ENCODE measurements at places on chromosomes 2 and 18.
A peak's percentile ranks its signal among the peaks of the same experiment; 100 is the strongest.

DNA sequence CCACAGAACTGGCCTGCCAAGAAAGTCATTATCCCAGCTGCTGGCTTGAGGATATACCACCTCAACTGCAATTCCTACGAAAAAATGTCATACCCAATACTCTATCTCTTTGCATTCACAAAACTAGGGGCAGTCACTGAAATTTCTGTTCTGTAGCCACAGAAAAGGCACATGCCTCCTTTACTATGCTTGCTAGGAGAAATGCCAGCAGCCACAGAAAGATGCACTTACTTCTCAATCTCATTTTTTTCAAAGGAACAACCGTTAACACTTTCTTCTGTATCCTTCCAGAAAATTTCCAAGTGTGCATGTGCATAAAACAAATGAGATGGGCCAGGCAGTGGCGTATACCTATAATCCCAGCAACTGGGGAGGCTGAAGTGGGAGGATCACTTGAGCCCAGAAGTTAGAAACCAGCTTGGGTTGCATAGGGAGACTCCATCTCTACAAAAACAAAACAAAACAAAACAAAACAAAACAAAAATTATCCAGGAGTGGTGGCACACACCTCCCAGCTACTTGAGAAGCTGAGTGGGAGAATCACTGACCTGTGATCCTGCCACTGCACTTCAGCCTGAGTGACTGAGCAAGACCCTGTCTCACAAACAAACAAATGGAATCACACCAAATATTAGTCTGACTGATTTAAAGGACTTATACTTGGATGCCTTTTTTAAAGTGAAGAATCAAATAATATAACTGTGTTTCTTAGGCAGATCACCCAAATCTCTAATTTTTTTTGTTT, 22.4 kb upstream of the PUM2 start:
- no peak for DNase-seq

DNA sequence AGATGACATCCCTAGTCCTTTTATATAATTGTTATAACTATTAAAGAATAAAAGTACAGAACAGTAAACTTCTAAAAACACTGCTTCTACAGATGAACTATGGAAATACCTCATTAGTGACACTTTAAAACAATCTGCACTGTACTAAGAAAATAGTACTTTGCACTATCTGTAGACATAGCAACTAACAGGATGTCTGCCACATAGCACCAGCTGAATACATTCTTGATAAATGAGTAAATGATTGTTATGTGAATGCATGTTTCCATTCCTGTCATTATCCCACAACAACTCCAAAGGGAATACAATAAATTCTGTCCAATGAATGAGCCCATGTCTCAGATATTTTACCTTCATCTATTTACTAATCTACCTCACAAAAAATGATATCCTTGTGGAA, 115.3 kb upstream of the SLC35G4 start:
- no peak for DNase-seq

DNA sequence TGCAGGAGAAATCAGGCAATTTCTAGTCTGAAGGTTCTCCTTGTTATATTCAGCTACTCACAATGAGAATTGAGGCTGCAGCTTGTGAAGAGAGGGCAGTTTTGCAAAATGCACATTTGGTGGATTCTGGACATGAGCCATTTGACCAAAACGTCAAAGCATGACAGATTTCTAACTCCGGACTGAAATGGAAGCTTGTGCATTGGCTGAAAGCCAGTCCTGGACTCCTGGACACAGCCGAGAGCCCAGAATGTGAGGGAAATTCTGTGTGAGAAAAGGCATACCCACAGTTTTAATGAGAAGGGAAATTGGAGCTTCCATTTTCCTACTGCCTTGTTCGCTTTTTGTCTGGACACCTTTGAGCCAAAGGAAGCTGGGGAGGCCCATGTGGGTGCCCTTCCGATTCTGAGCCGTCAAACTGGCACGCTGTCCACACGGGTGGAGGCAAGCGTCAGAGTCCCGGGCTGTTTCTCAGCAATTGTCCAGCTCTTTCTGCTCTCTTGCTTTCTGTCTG, 23.7 kb upstream of the ROCK2 start:
- no peak for DNase-seq

DNA sequence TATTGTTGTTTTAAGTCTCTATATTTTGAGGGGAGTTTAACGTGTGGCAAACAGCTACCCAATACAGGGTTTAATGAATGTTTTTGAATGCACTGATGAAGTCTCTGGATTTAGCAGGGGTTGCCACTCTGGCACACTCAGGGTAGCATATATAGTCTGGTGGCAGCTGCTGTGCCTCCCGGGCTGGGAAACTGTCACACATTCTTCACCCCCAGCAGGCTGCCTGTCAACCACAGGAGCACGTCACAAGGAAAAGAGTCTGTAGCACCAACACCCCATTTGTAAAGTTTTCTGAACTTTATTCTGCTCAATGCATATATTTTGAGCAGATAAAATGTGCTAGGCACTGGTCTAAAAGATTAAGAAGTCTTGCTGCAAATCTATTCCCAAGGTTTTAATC, 39.3 kb downstream of the NGEF start:
- no peak for DNase-seq

- no peak for DNase-seq
Observed at GRCh38 chr2:199798831-199799580, 52.0 kb downstream of the FTCDNL1 start.

DNA sequence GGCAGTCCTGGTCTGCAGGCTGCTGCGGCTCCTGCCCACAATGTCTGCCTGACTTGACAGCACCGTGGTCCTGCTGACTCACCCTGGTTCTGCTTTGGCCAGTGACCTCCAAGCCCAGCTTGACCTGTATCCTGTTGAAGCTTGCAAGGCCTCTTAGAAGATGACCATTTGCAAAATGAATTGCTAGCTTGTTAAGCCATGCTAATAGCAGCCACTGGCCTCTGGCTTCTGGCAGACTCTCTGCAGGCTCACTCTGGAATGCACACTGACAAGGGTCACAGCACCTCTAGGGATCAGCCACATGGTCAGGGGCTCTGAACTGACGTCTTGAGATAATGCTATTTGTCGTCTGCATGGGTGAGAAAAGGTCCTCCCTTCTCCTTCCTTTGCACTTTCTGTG, 25.9 kb downstream of the CNGA3 start:
- DNase-seq = no peak

- no peak for DNase-seq
Observed at GRCh38 chr2:17911491-17912260, 33.2 kb downstream of the KCNS3 start.

- DNase-seq = no peak
Observed at GRCh38 chr2:130231656-130232055, 33.4 kb upstream of the TUBA3E start.

GRCh38 chr2:235049719-235050118, 97.9 kb downstream of the SH3BP4 start:
- no peak for DNase-seq

- DNase-seq = no peak
Observed at GRCh38 chr2:41993435-41993925, 54.3 kb upstream of the PKDCC start.

DNA sequence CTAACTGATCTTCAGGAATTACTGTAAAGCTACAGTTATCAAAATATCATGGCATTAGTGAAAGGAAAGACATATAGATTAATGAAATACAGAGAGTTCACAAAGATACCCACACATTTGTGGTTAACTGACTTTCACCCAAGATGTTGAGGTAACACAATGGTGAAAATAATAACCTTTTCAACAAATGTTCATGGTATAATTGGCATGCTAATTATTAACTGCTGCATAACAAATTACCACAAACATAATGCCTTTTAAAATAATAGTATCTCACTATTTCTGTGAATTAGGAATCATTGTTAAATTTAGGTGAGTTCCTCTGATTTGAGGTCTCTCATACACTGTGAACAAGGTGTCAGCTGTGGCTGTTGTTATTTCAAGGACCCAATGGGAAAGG, 1493.1 kb upstream of the ACVR2A start:
- DNase-seq = no peak

DNA sequence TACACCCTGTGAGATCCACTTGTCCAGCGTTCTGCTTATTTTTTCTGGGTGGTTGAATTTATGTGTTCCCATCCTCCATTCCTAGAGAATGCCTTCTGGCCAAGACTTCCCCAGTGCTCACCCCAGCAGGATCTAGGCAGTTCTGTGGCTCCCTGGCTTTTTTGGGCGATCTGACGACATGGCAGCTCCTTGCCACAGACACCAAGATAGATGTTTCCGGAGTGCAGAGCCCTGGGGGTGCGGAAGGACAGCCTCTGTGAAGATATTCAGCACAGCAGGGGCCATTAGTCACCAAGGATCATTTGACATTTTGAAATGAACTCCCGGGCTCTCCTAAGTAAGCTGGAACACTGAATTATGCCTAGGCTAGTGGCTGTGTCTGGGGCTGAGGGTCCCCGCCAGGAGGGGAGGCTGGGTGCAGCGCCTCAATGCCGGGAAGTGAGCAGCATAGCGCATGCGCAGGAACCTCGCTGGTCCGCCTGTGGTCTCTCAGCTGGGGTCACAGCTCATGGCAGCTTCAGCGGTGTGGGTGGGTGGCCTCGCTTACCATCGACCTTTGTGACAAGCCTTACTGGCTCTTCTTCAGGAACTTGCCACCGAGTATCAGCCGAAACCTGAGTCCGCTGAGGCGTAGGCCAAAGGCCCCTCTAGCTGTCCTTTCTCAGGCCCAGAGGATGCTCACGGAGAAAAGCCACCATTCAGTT, 60.3 kb downstream of the MEX3C start:
- no peak for DNase-seq

- DNase-seq = no peak
Observed at GRCh38 chr2:66576561-66577320, 141.8 kb downstream of the MEIS1 start.

DNA sequence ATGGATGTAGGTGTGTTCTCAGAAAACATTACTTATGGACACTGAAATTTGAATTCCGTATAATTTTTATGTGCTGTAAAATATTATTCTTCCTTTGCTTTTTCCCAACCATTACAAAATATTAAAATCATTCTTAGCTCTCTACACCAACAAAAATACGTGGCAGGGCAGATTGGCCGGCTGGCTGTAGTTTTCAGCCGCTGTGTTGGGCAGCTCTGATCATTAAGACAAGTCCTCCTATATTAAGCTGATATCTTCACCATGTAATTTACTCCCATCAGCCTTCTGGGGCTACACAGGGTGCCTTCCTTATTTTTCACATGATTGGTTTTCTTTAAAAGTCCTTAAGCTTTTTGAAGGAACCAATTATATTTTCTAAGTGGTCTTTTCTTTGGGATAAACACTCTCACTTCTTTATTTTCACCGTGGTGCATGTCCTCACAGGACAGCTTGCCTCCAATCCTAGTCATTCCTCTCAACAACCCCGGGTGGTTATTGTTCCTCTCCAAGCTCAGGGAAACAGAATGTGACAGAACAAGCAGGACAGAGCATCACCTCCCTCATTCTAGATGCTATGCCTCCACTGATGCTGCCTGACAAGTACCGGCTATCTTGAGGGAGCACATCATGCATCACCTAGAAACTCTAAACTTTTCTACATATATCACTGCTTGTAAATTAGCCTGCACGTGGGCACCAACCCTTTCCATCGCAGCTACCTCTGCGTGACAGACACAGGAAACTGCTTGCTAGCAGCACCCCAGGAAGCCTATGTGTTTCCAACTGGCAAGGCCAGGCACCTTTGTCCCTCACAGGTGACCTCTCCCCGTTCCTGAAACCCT, 362.3 kb downstream of the MYCN start:
- DNase-seq = no peak

- DNase-seq = no peak
Observed at GRCh38 chr2:177242121-177242987, 22.2 kb downstream of the NFE2L2 start.

GRCh38 chr2:125582516-125582915, 1073.4 kb upstream of the GYPC start:
- DNase-seq = no peak

DNA sequence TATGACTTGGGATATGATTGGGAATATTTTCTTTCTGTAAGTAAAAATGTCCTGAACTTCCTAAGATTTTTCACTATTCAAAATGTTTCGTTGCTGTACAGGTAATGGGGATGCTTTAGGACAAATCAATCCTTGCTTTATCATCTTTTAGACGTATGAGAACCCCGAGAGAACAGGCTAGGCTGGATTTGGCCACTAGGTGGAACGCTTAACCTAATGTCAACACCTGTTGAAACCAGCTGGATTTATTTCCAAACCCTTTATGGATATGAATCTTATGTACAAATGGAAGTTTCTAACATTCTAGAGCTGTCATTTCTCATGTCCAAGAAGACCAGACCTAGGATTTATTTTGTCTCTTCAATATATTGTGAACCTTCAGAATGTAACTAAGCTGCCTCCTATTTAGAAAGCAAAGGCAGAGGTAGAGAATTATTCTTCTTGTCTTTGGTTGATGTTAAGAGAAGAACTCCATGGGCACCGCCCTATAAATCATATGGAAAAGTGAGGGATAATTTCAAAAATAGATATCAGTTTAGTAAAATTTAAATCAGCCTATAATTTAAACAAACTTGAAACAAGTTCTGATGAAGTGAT, 96.7 kb downstream of the PMAIP1 start:
- DNase-seq = peak; percentile 23

DNA sequence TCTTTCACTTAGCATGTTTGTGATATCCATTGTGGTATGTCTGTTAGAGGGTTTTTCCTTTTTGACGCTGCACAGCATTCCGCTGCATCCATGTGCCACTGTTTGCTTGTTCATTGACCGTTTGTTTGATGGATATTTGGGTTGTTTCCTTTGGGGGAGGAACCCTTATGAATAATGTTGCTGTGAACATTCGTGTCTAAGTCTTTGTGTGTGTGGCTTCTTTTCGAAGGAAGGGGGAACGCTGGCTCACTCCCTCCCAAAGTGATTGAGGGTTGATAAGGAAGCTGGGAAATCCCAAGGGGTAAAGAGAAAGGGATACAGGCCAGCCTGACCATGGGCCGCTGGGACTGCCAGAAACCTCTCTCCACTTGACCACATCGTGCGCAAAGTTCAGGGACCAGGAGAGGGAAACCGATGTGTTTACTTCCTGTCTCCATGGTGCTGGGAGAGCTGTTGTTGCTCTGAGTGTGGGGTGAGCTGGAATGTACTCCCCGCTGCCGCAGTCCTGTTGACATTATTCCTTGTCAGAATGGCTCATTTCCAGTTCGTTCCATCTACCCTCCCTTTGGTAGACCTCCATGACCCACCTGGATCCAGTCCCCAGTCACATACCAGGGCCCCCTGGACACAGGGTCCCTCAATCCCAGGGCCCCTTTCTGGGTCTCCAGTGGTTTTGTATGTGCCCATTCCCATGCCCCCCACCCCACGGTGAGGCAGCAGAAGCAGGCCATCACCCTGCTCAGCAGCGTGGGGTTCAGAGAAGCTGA, 39.6 kb downstream of the HS1BP3 start:
- no peak for DNase-seq

GRCh38 chr18:22872900-22873537, 60.1 kb upstream of the RBBP8 start:
- peak; percentile 6 for DNase-seq

GRCh38 chr18:62486290-62486964, 36.4 kb upstream of the ZCCHC2 start:
- no peak for DNase-seq

- DNase-seq = no peak
Observed at GRCh38 chr18:76102626-76103025, 392.4 kb downstream of the ZNF516 start.

All from activated CD4-positive, alpha-beta T cell treated with anti-CD3 and anti-CD28 coated beads, Interleukin-10, Interleukin-2, amounts not matched to agents 100 ng/mL and 50 ng/mL, durations not matched to agents 16 hours and 8 hours (primary cell).